ENCODE measurements at places on chromosomes 13 and 19.

DNA sequence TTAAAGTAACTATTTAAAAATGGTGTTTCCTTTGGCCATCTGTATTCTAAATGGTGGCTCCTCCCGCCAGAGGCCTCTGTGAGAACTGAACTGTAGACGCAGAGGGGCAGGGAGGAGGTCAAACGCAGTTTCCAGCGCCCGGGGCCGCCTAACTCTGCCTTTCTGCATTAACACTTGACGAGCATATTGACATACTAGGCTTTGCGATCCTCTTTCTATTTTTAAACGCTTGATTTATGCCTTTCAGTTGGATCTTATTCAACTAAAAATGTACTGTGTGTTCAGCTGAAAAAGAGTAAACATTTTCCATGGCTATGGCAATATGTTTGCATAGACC is 74.7 kb downstream of the SPACA7 start:
- DNase-seq = no peak

GRCh38 chr13:53038993-53039392 is 10.4 kb downstream of the OLFM4 start:
- DNase-seq = no peak

- DNase-seq = peak; percentile 78
Measured at GRCh38 chr19:55080121-55080967, 4.7 kb downstream of the EPS8L1 start.

DNA sequence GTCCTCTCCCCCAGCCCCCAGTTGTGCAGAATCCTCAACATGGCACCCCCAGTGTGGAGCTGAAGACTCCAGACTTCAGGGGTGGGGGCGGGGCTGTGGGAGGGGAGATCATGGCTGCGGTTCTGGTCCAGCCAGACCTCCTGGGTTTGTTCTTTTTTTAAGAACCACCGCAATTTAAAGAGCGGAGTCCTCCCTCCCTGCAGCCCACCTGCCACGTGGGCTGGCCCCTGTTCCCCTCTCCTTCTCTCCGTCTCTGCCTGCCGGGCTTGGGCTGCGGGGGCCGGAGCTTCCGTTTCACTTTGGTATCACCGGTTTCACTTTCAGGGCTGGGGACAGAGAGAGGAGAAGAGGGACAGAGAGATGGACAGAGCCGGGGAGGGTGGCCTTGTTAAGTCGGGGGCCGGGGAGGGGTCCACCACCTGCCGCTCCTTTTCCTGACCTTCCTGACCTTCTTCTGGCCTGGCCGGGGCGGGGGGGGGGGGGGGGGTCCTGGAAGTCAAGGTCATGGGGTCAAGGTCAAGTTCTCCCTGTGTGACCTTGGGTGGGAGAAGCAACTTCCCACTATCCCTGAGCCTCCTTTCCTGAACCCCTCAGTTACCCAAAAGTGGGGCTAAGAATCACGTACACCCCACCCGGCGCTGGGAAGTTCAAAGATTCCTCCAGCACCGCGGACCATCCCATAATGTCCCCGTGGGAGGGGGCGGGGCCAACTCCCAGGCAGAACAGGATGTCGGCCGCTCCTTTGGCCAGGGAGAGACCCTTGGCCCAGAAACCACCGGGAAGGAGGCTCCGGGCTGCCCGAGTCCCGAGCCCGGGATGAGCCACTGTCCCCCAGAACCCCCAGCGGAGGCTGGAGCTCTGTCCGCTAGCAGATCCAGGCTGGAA is 11.3 kb upstream of the ZBTB7A start:
- peak; percentile 85 for DNase-seq

DNA sequence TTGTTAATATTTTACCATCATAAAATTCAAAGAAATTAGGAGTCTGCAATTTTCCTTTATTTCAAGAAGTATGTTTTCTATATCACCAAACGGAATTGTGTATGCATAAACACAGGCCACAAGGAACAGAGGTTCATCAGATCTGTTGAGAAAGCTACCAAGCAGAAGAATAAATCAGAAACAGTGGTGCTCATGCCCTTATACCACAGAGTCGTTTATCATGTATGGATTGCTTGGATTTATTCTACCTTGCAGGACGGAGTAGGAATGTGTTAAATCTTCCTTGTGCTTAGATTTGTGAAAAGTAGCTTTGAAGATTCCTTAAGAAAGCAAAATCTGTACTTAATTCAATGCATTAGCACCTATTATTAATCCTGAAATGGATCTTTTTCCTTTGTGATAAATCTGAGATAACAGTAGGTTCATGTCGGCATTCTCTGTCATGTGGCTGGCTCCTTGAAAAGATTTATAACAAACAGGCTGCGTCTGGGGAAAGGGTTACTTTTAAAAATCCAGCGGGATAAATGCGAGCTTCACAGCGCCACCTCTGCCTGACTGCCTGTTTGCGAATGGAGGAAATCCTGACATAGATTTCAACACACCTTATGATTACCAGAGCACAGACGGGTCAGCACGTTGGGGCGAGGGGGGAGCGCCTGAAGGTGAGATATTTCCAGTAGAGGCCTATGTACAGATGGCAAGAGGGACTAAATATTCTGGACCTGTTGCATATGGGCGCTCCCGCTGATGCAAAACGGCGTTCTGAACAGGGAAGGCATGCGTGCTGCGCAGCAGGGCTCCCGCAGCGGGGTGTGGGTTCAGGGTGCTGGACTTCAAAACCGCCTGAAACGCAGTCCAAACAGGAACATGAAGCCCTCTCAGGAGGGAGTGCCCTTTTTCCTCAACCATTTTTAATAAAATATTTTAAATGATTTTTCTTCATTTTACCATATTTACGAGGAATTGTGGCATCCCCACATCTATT is 445.5 kb upstream of the SGCG start:
- no peak for DNase-seq

DNA sequence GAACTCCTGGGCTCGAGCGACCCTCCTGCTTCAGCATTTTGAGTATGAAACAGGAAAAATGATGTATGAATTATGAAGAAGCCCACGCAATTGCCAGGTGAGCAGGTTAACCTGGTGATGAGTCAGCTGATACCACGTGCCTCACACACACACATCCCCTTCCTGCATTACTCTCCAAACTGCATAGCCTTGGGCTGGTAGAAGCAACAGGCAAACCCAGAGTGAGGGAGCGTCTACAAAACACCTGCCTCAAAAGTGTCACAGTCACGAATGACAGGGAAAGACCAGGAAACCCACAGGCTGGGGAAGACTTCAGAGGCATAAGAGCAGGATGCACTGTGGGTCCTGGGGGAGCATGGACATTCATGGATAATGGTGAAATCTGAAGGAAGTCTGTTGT is 192.8 kb upstream of the IRS2 start:
- DNase-seq = peak; percentile 14

GRCh38 chr13:45200701-45201232 is at the start of gene KCTD4:
TSS of gene KCTD4 (minus strand) at chr13:45201045. CDS start at chr13:45194567, 6,478 bp downstream.
- no peak for DNase-seq

GRCh38 chr13:80083853-80084676 is 256.9 kb downstream of the SPRY2 start:
- no peak for DNase-seq

DNA sequence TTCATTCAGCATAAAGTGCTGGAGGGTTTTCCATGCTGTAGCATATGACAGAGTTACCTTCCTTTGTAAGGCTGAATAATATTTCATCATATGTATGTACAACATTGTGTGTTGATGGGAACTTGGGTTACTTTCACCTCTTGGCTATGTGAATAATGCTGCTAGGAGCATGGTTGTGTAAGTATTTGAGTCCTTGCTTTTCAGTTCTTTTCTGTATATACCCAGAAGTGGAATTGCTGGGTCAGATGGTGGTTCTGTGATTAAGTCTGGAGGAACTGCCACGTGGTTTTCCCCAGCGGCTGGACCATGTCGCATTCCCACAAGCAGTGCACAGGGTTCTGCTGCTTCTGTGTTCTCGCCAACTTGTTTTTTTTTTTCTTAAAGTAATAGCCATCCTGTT is 101.2 kb upstream of the TEX29 start:
- no peak for DNase-seq

DNA sequence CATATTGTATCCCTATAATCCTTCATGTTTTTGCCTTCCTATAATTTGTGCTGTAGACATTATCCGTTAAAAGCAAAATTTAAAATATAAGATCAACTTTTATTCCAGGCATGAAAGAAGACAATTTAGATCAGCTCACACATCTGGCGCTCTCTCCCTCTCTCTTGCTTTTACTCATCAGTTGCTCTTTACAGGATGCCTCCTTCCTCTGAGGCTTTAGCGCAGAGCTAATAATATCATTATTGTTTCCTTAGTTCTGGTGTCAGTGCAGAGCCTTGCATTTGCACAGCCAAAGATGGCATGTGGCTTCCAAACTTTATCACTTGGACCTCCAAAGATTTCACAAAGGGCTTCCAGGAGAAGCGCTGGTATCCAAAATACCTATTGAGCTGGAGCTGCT is 295.1 kb downstream of the FGF9 start:
- DNase-seq = no peak

- DNase-seq = peak; percentile 64
Measured at GRCh38 chr19:5624018-5624663, 1.3 kb downstream of the SAFB start.

DNA sequence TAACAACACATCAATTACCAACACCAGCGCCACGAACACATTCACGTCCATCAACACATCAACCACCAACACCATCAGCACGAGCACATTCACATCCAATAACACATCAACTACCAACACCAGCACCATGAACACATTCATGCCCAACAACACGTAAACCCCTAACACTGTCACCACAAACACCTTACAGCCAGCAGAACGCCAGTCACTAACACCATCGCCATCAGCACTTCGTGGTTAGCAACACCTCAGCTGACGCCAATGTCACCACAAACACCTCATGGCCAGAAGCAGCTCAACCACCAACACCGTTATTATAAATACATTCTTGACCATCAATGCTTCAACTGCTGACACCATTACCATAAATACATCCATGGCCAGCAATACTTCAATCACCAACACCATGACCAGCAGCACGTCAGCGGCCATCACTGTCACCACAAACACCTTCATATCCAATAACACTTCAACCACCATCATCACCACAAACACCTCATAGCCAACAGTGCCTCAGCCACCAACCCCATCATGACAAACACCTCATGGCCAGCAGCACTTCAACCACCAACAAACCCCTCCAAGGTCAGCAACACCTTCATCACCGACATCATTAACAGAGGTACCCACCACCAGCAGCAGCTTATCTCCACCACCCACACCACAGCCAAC is 9.4 kb downstream of the FCER2 start:
- DNase-seq = no peak

DNA sequence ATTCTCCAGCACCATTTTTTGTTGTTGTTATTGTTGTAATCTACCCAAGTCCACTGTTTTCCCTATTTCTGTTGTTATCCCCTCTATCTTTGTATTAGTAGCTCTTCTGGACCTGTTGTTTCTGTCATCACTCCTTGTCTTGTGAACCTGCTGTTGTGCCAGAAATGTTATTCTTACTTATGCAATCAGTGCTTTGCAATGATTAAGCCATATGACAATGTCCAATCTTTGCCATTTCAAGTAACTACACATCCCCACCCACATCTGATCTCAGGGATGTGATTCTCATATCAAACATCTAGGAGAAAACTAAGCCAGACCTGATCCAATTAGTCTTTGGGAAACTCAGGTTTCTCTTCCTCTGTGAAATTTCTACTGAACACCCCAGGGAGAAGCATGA is 472.6 kb upstream of the KLHL1 start:
- DNase-seq = no peak

GRCh38 chr13:65168026-65168425 is 2062.1 kb downstream of the PCDH9 start:
- DNase-seq = no peak

DNA sequence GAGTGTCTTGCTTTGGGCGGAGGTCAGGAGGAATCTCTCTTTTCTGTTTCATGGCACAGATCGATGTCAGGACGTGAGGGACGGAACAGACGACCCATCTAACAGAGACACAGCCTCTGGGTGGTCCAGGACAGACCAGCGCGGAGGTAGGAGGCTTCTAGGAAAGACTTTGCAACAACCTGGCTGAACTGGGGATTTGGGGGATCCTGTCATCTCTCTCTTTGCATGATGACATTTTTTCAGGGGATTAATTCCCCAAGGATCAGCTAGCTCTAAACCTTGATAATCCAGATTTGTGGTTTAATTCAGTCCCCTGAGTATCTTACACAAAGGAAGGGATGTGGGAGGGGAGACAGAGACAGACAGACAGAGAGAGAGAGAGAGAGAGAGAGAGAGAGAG is 14.4 kb downstream of the CABP5 start:
- no peak for DNase-seq

GRCh38 chr13:74320282-74320681 is 186.1 kb upstream of the KLF12 start:
- no peak for DNase-seq
